ENCODE measurements at places on chromosomes 12 and 14.
A peak's percentile ranks its signal among the peaks of the same experiment; 100 is the strongest.

- DNase-seq: no peak
Observed at GRCh38 chr12:96989916-96990315, 82.9 kb downstream of the NEDD1 start.

DNA sequence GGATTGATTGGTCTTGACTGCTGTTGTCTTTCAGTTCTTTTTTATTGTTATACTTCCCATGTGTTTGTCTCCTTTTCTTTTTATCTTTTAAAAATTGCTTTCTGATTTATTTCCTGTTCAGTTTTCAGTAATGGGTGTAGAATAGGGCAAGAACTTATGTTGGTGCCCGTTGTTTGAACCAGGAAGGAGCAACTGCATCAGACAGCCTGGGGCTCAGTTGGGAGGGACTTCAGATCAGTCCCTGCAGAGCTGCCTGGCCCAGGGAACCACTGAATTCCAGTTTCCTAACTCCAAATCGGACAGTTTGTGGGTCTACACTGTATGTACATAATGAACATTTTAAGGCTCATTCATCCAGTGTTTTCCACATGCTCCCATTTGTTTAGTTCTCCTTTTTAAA is 64.9 kb downstream of the FBXO34 start:
- DNase-seq: no peak

DNA sequence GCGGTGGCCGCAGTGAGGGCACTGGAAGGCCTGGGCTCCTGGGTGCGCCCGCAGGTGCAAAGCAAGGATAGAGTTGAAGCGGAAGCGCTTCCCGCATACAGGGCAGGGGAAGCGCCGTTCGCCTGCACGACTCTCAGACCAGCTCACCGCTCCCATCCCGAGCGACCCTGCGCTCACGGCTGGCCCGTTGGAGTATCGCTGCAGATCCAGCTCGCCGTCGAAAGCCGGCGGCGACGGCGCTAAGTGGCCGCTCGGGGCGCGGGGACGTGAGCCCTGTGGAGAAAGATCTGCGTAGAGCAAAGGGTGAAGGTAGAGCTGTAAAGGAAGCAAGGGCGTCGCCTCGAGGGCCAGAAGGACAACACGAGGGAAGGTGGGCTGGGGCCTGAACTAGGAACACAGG is 5.4 kb downstream of the ZNF219 start:
- DNase-seq: no peak

DNA sequence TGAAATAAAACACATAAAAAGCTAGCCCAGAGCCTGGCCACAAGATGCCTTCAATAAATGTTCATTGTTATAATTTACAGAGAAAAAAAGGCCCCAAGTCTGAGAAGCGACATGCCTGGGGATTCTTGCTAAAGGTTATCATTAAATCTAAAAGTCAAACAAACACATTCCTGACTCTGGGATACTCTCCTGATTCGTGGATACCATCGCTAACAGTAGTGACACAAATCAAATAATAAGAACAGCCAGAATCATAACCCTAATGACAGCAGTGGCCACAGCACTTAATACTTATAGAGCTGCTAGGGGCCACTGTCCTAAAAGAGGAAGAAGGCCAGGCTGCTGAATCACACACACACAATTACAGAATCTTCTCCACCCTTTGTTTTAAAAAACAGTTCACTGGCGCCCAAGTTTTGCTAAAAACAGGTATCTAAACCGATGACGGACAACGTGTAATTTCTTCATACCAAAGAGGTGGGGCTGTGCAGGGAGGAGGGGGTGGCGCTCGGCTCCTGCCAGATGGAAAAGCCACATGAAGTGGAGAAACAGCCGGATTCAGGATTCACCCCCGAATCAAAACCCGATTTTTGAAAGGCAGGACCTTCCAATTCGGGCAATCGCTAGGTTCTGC is 1.2 kb downstream of the CLIP1 start:
- peak; percentile 23 for DNase-seq

DNA sequence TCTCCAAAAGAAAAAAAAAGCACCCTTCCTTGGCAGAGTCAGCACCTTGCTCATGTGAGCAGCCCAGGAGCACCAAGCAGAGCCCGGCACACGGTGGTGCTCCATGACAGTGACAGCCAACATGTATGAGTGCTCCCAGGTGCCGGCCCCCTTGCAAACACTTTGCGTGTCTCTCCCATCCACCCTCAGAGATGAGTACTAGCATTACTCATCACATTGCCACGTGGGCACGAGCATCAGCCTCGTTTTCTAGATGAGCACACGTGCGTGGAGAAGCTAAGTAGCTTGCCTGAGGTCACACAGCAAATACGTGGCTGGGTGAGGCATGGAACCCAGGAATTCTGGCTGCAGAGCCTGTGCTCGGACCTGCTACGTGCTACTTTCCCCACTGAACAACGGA is 177.9 kb upstream of the PRMT8 start:
- peak; percentile 26 for DNase-seq

GRCh38 chr12:10557766-10558165 is 52.1 kb downstream of the EIF2S3B start:
- no peak for DNase-seq

DNA sequence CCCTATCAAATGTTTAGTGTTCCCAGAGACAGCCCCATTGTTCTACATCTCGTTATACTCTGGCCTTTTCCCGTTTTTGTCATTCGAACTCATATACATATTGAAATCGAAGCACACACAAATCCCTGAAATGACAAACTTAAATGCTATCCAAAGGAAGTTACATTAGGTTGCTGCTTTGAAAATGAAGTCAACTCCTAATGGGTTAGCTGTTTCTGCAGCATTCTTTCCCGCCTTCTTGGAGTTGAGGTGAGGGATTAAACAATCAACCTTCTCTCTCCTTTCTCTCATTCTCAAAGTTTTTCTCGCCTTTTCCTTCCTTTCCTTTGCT is 642 bp upstream of the PHC1 start:
- no peak for DNase-seq

DNA sequence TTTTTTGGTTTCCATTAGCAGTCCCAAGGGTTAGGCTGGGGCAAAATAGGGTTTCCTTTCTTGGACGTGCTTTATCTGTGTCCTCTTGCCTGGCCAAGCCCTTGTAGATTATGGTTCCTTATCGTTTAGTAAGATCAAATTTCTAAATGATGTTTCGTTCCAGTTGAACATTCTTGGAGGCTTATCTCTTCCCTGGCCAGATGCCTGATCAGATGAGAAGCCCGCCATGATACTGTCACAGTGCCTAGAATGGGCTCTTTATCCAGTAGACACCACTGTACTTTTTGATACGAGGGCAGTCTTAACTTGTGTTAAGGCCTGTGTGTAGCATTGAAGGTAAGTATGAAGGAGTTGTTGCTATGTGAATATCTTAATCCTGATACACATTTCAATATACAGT is 76.1 kb upstream of the TMEM263 start:
- no peak for DNase-seq

DNA sequence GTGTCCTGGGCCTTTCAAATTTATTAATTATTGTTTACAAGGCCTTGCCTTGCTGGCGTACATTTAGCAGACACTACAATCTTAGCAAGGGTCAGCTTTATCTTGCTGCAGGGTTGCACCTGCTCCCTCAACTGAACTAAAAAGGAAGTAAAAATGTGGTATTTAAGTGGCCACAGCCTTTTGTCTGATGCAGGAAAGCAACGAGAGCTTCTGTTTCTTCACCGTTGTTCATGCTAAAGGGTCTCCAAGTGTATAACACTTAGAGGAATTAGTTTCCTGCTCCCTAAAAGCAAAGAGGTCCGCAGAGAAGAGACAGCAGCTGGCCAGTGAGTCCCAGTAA is 62.8 kb upstream of the EGLN3 start:
- DNase-seq: no peak

GRCh38 chr14:62670526-62670925 is 374.7 kb downstream of the KCNH5 start:
- no peak for DNase-seq

GRCh38 chr14:73467377-73467776 is 9.0 kb upstream of the NUMB start:
- DNase-seq: no peak

GRCh38 chr14:103139132-103140025 is 16.1 kb downstream of the TNFAIP2 start:
- DNase-seq: no peak

GRCh38 chr14:105641075-105641937 is 114.9 kb downstream of the TMEM121 start:
- no peak for DNase-seq

DNA sequence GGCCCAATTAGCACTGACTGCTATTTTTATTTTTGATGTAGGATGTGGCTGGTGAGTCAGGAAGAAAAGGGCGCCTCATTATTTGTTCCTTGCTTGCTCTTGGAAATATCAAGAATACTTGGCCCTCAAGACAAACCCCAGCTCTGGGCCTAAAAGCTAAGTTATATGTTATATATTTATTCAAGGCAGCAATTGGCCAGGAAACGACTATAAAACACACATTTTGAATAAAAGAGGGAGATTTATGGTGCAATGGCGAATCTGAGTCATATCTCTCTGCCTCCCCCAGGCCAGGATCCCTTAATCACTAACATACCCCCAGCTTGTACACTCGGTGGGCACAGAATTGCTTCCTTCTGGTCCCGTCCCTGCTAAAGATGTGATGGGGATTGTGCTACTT is 63.3 kb downstream of the TBX5 start:
- DNase-seq: no peak

DNA sequence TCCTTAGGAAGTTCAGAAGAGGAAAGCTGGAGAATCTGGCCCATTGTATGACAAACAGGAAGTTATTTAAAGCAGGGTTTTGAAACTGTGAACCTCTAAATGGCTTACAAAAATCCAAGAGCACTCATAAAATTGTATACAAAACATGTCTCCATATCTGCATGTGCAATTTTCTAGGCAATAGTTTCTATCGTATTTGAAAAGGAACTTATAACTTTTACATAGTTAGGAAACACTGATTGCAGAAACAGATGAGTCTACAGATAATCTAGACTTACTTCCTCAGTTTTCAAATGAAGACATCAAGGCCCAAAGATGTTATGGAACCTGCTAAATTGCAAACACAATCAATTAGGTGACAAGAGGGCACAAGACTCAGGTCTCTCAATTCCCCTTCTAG is 53.3 kb upstream of the ETV6 start:
- DNase-seq: no peak

DNA sequence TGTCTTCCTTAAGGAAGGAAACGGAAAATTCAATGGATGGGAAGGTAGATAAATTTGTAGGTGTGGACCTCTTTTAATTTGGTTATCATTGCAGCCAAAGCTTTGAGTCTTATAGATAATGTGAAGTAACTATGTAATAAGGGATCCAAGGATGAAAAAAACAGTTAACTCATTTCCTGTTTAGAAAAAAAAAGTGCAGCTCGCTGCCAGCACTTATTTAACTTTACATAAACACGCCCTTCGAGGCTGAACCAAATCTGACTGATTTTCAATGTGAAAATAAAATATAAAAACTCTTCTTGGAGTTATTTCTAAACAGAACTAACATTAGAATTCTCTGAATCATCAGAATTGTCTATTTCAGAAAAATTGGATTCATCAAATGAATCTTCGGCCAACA is 7.0 kb downstream of the NUBPL start:
- DNase-seq: no peak

- peak; percentile 88 for DNase-seq
Observed at GRCh38 chr14:77799863-77800730, at the start of gene ADCK1. ADCK1 (plus strand) TSS chr14:77800109; CDS start chr14:77818979, 18,870 bp downstream.

DNA sequence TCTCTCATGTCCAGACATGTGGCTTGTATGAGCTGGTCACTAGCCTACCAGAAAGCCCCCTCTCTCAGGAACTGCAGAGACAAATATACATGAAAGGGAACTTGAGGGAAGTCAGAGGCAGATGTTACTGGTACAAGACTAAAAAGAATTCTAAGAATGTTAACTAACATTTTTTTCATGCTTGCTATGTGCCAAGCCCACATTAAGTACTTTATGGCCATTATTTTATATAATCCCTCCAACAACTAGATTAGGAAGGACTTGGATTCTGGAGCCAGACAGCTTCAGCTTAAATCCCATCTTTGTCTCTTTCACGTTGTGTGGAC is 24.6 kb downstream of the TTC9 start:
- DNase-seq: no peak

- DNase-seq: no peak
Observed at GRCh38 chr14:31038521-31039166, 12.5 kb upstream of the STRN3 start.

DNA sequence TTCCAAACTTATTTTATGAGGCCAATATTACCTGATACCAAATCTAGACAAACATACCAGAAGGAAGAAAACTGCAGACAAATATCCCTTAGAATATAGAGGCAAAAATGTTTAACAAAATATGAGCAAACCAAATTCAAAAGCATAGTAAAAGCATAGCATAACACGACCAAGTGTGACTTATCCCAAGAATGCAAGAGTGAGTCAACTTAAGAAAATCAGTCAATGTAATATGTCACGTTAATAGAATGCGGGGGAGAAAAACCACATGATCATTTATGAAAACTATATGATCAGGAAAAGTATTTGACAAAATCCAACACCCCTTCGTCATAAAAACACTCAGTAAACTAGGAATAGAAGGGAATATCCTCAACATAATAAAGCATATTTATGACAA is 217.3 kb downstream of the ADGRD1 start:
- DNase-seq: no peak

GRCh38 chr12:96881608-96882007 is 25.4 kb upstream of the NEDD1 start:
- no peak for DNase-seq

DNA sequence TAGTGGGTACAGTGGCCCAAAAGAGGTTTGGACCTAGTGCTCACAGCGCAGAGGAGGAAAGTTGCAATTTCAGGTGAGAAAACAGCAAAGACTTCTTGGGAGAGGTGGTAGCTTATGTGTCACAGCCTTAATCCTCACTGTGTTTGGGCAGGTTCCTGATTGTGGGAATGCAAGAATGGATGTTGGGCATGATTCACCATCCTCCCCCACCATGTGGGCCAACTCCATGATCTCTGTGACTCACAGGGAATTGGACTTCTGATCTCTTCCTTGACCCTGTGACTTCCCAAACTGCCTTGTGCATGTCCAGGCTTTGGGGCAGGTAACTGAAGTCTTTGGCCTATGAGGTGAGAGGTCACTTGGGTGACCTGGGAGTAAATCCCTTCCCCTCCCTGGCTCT is 1.8 kb upstream of the CHST11 start:
- DNase-seq: no peak

DNA sequence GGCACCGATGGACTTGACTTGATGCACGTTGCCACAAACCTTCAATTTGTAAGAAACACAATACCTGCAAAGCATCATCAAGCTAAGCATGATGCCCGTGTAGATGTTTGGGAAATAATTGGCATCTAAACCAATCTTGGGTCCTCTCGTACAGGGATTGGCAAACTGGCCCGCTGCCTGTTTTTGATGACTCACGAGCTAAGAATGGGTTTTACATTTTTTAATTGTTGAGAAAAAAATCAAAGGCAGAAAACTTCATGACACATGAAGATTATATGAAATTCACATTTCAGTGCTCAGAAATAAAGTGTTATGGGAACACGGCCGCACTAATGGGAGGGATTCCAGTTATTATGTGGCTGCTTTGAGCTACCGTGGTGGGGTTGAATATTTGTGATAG is 10.9 kb downstream of the MTA1 start:
- DNase-seq: no peak

DNA sequence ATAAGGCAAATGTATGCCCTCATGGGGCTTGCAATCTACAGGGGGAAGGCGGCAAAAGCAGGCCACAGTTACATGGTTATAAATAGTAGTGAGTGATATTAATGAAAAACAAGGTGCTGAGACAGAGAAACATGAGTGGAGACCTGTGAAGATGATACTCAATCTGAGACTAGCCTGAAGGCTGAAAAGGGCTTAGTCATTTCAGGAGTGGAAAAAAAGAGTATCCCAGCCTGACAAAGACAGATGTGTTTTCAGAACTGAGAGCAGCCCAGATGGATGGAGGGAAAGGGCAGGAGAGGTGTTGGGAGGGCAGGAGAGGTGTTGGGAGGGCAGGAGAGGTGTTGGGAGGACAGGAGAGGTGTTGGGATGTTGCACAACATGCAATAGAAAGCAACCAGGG is 181.9 kb downstream of the C12orf42 start:
- DNase-seq: no peak
